Epithelial cell of esophagus (primary cell): ENCODE measurements at places on chromosomes 7 and 10.

- no peak for DNase-seq
Observed at GRCh38 chr10:5643346-5644067, 22.9 kb downstream of the ASB13 start.

DNA sequence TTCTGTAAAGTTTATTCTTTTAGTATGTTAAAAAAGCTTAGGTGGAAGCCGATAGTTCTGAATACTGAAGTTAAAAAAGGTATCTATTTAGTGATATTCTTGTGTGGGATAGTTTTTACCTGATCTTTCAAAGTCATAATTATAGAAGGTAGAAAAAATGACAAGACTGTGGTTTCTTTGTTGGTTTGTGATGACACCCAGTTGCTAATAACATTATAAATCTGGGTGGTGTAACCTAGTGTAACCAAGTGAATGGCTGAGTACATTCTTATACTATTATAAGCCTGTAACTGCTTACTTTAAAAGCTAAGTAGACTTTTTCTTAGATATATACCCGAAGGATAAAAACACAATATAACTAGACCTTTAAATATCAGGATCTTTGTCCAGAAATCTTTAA lies 2.3 kb downstream of the CDK13 start:
- DNase-seq = peak; percentile 42

DNA sequence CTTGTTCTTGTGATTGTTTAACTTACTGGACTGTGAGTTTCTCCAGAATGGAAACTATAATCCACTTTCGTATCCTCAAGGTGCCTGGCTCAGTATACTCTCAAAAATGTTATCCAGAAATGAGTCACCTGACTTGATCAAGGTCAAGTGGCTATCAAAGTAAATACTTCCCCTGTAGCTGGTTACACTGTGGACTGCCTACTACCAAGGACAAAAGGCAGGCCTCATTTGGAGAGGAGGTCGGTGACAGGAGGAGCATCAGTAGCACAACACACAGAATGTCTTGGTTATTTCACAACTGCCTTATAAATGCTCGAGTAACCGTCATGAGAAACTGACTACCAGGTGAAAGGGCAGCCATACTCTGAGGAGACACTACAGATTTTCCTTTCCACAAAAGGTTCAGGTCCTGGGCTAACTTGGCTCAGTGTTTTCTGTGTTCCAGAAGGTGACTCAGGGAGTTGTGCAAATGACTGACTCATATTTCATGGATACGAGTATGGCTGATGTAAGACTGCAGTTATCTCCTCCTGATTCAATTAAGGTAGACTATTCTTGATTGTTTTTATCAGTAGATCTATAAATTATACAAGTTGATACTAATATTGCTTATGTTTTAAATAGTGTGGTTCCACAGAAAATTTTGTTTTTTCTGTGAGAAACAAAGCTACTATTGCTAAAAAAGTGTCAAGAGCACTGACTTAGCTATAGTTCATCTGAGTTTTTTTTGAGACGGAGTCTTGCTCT lies 4.2 kb upstream of the CCNY start:
- DNase-seq = peak; percentile 95

- DNase-seq = peak; percentile 31
Observed at GRCh38 chr10:86535132-86535882, 13.7 kb upstream of the WAPL start.

DNA sequence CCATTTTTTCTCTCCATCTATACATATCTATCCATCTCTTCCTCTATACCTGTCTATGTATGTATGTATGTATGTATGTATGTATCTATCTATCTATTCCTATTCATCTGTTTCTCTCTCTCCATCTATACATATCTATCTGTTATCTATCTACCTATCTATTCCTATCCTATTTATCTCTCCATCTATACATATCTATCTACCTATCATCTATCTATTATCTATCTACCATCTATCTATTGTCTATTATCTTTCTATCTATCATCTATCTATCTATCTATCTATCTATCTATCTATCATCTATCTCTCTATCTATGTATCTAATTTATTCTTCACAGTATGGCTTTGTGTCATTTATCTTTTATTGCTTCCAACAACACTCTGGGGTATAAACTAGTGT lies 1124.4 kb downstream of the TYW1 start:
- no peak for DNase-seq

DNA sequence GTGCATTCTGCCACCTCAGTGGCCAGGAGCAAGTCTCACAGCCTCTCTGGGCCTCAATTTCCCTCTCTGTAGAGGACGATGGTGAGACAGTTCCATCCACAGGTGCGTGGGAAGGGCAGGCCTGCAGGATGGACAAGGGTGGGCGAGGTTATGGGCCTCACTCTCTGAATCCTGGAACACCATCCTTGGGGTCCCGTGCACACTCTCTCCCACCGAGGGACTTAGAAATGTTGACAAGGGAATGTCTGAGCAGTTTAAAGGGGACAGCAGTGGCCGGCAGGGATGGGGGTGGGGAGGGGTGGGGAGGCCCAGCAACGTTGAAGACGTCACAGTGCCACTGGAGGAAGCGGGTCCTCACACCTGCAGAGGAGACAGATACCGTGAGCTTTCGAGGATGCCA lies 111.5 kb downstream of the FOXL3 start:
- DNase-seq = no peak

GRCh38 chr10:52077814-52078213 lies 236.3 kb upstream of the DKK1 start:
- no peak for DNase-seq
